ENCODE measurements at places on chromosomes 3 and 15.
A peak's percentile ranks its signal among the peaks of the same experiment; 100 is the strongest.

DNA sequence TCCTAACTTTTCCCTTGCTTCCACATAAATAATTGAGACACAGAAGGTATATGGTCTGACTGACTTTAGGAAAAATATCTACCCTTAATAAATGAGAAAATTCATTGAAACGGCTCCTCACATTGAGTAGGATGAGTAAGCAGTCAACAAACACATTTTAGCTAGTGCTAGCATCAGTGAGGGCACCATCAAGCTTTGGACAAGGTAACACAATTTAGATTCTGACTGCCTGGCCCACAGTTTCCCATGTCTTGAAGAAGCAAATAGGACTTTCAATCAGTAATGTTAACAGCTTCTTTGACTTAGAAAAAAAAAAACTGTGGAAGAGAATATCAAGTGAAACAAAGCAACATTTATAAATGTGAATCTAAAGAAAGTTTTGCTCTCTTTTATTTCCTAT, 70.1 kb upstream of the MBNL1 start:
- DNase-seq, result no peak

DNA sequence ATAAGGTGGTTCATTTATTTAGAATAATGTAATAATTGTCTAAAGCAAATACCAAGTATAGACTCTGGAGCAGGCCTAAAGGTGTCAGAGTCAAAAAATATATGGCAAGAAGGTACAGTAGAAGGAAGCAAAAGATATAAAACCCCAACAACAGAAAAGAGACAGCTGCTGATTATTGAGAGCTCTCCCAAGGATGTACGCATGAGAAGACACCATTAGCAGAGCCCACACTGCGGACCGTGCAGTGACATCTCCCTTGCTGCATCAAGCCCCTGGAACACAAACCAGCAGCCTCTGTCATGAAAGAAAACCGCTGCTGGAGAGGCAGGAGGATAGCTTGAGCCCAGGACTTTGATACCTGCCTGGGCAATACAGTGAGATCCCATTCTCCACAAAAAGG, 18.0 kb upstream of the SLC6A20 start:
- DNase-seq, result no peak

DNA sequence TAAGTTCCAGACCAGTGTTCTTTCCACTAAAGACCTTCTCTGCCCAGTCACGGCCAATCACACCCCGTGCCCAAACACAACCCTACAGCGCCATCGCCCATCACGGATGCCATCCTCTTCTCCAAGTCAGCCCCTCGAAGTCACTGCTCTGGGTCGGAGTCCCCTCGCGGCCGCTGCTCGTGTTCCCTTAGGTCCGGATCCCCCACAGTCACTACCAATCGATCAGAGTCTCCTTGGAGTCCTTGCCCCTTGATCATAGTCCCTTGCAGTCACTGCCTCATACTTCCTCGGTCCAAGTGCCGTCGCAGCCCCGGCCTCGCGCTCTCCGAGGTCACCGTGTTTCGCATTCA, 461 bp downstream of the PCYT1A start:
- peak; percentile 55 for DNase-seq

DNA sequence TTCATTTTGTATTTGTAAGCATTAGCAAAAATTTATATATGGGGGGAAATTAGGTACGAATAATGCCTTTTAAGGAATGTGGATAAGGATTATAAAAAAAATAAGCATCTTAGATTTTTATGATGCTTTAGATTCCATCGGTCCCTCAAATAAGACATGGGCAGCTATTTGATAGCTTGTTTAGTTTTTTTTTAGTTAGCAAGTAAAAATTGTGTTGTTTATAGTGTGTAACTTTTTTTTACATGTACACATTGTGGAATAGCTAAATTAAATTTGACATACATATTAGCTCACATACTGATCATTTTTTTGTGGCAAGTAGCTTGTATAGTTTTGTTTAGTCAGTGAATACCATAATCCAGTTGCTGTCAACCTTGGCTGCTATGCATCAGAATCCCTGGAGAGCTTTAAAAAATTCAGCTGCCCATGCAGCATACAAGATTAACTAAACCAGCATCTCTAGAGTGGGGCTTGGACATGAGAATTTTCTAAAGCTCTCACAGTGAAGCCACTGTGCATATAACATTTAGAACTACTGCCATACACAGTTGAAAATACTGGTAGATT, 53.9 kb downstream of the TMOD3 start:
- no peak for DNase-seq

DNA sequence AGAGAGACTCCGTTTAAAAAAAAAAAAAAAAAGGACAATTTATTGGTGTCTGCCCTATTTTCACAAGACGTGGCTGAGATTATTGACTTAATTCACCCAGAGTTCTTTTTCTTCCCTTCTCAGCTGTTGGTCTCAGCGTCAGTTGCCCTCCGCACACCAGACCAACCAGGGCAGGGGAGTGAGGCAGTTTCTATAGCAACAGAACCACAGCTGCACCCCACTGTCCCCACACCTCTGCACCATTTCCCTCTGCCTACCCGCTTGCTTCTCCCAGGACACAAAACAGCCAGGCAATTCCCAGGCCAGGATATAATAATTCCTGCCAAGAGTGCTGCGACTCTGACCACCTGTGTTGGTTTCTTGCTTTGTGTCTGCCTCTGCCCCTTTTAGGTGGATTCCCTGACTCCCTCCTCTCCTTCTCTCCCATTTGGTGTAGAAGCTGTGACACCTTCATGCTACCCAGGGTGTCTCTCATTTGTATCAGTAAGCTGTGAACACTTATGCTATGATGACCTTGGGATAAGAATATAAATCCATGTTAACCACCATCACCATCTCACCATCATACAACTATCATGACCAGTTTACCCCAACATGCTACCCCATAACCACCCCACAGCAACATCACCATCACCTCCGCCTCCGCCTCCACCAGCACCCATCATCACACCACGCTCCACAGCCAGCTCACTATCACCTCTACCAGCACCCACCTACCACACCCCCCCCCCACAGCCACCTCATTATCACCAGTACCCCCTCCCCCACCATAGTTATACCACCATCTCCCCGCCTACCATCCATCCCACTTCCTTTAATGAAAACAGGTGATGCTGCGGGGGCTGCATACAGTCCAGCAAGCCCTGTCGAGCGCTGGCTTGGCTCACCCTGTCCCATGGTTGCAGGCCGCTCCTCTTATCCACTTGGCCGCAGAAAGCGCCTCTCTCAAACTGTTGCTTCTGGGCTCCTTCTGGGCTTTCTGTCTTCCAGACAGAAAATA, 589 bp downstream of the EPB42 start:
- no peak for DNase-seq

- DNase-seq, result no peak
These were observed 39.5 kb downstream of the ITPR1 start for GRCh38 chr3:4532535-4533112.

DNA sequence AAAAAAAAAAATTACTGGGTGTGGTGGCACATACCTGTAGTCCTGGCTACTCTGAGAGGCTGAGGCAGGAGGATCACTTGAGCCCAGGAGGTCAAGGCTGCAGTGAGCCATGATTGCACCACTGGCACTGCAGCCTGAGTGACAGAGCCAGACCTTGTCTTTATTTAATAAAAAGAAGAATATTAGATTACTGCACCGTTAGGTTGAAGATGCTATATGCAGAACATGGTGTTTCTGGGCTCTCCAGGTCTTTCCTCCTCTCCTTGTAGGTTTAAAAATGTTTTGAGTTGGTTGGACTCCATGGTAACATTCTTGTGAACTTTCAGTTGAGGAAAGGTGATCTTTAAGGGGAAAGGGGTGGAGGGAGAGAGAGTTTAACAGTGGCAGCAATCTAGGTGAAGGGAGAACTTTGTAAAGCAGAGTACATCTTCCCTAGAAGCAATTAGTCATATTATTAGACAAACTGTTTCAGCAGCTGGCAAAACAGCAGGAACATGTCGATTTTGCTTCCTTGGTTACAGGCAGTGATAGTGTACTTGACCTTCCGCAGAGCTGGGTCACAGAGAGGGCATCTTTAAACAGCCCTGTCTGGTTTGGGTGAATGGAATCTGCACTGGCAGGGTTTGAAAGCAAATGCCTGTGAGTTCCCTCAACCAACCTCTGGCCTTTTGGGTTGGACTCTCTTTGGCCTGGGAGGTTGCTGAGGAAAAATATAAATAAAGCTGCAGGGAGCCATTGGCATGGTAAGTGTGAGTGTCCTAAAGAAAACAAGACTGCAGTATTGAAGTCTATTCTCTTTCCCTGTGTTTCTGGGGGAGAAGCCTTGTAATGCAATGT, 42.8 kb downstream of the NR2C2 start:
- DNase-seq, result no peak

DNA sequence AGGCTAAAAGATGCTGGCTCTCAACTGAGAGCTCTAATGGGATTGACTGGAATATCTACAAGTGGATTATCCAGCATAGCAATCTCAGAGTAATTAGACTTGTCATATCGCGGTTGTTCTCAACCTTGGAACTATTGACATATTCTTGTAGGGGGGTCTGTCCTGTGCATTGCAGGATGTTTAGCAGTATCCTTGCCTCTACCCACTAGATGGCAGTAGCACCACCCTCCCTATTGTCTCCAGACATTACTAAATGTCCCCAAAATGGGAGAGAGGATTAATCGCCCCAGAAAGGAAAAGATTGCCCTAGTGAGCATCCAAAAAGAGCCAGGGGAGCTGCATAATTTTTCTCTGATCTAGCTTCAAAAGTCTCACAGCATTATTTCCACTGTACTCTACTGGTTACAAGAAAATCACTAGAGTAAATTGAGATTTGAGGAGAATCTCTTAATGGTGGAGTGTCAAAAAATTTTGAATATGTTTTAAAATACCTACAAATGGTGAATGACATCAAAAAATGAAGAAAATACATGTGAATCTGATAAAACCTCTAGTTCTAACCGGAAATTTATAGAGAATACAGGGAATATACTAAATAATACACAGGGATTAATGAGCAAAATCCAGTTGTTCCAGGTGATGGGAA, 388.2 kb upstream of the AGTR1 start:
- peak; percentile 25 for DNase-seq
